Psoas muscle (tissue), 8 donors: ENCODE measurements at places on chromosomes 7 and 10.
A peak's percentile ranks its signal among the peaks of the same experiment; 100 is the strongest.

GRCh38 chr10:92829786-92830377, 18.4 kb upstream of the EXOC6 start:
- no peaks in the 10 kb centered on the region for H3K27me3 ChIP-seq
- no peak overlapping the region for H3K27ac ChIP-seq
- no peak overlapping the region for H3K4me3 ChIP-seq
- H3K4me1 ChIP-seq: peaks cover 14% of the 10 kb centered on the region
- DNase-seq: no peak

GRCh38 chr7:121610243-121610642, 214.1 kb upstream of the FAM3C start:
- no peak overlapping the region for H3K4me3 ChIP-seq
- H3K27ac ChIP-seq: no peak overlapping the region
- no peaks in the 10 kb centered on the region for H3K4me1 ChIP-seq
- no peak for DNase-seq

DNA sequence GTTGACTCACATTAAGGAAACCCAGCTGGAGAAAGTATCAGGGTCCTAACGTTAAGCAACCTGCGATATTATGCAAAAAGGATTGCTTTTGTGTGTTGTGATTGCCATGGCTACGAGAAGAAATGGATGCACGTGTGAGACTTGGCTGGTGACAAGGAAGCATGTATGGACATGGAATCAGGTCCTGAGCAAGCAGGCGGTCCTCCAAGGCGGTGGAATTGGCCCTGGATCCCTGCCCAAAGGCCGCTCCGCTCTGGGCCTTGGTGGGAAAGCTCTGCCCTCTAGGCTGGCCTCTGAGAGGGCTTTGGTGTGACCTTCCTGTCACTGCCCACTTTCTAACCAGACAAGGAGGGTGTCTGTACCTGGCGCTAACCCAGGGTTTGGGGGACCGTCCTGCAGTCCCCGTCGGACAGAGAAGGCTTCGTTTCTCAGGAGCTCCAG, 192.1 kb downstream of the EBF3 start:
- no peak overlapping the region for H3K27ac ChIP-seq
- no peaks in the 10 kb centered on the region for H3K36me3 ChIP-seq
- no peak for DNase-seq
- no peak overlapping the region for H3K4me3 ChIP-seq

DNA sequence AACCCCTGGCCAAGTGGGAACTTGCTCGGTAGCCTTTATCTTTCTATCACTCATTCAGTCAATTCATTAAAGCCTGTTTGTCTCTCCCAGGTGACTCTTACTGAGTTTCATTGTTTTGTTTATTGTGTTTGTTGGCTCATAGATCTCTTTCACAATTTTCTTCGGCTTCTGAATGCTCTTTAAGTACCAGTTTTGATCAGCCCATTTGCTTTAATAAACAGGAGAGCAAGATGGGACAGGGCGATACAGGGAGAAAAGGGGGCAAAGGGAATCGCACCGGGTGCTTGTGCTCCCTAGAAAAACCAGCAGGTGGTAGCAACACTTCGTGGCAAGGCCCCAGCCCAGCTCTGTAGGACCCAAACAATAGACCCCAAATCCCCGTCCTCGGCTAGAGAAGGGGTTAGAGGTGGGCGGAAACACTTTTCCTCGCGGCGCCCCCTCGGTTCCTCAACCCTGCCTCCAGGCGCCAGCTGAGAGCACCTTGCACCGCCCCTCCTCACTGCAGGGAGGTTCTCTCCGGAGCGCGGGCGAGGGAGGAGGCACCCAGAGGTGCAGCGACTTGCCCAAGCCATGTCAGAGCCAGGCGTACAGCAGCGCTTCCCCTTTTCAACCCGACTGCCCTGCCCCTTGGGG, 1.0 kb upstream of the EPHB6 start:
- DNase-seq: peak; percentile 73
- H3K36me3 ChIP-seq: no peaks in the 10 kb centered on the region
- peaks cover 3% of the 10 kb centered on the region for H3K27me3 ChIP-seq
- no peaks in the 10 kb centered on the region for H3K4me1 ChIP-seq
- H3K27ac ChIP-seq: no peak overlapping the region
- peak overlapping the region; percentile 79 for H3K4me3 ChIP-seq

- no peak overlapping the region for H3K4me3 ChIP-seq
- H3K27ac ChIP-seq: no peak overlapping the region
- DNase-seq: no peak
These were observed 162.7 kb upstream of the KMT2E start for GRCh38 chr7:104851268-104851667.

DNA sequence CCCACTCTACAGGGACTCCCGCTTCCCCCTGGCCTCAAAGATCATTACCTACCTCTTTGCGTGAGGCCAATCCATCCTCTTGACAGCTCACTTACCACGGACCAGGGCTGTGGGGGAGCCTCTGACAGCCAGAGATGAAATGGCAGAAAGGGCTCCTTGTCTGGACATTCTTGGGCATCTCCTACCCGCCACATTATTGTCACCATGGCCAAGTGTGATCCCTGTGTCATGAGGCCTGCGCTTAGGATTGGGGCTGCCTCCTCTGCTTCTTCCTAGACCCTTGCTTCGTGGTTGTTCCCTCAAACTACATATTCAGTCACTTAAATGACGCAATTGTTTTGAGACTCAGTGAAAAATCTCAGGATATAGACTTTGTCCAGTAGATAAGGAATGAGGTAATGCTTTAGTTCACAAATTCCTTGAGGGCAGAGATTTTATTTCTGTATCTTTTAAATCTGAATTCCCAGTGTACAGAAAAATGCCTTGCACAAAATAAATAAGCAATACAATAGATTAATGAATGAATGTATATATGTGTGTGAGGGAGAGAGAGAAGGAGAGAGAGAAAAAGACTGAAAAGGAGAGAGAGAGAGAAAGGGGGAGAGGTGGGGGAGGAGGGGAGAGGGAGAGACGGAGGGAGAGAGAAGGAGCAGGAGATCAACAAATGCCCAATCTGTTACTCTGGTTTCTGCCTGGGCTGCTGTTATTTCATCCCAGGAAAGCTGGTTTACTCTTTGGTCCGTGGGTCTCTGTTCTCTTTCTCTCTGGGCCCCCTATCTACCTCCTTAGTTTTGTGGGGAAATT, 159.0 kb downstream of the PLXNA4 start:
- no peaks in the 10 kb centered on the region for H3K27me3 ChIP-seq
- peaks cover 3% of the 10 kb centered on the region for H3K4me1 ChIP-seq
- no peak overlapping the region for H3K4me3 ChIP-seq
- no peak for DNase-seq
- no peak overlapping the region for H3K27ac ChIP-seq
- no peaks in the 10 kb centered on the region for H3K36me3 ChIP-seq

DNA sequence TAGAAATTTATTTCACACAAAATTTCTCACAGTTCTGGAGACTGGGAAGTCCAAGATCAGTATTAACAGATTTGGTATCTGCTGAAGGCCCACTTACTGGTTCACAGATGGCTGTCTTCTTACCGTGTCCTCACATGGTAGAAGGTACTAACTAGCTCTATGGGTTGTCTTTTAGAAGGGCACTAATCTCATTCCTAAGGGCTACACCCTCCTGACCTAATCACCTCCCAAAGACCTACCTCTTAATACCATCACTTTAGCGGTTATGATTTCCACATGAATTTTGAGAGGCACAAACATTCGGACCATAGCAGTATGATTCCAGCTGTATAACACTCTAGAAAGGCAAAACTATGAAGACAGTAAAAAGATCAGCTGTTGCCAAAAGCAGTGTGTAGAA, 8.0 kb downstream of the PNPLA8 start:
- peaks cover 17% of the 10 kb centered on the region for H3K4me1 ChIP-seq
- H3K27me3 ChIP-seq: no peaks in the 10 kb centered on the region
- H3K27ac ChIP-seq: no peak overlapping the region

DNA sequence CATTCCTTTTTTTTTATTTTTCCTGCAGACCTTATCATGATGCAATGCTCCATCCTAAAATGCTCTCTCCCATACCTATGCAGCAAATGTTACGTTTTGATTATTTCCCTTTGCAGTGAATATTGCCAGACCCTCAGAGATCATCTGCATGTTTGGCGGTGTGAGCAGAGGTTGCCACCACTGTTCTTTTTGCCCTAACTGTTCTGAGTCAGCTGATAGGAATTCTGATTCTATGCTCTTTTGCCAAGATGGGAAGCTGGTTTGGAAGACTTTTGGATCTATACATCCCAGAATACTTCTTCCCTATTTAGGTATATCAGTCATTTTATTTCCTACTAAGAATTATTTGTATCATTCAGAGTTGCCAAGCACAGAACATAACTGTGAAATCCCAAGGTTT, 130.5 kb downstream of the KLF6 start:
- no peaks in the 10 kb centered on the region for H3K27me3 ChIP-seq
- no peak for DNase-seq
- no peaks in the 10 kb centered on the region for H3K4me1 ChIP-seq
- no peaks in the 10 kb centered on the region for H3K36me3 ChIP-seq
- no peak overlapping the region for H3K27ac ChIP-seq

DNA sequence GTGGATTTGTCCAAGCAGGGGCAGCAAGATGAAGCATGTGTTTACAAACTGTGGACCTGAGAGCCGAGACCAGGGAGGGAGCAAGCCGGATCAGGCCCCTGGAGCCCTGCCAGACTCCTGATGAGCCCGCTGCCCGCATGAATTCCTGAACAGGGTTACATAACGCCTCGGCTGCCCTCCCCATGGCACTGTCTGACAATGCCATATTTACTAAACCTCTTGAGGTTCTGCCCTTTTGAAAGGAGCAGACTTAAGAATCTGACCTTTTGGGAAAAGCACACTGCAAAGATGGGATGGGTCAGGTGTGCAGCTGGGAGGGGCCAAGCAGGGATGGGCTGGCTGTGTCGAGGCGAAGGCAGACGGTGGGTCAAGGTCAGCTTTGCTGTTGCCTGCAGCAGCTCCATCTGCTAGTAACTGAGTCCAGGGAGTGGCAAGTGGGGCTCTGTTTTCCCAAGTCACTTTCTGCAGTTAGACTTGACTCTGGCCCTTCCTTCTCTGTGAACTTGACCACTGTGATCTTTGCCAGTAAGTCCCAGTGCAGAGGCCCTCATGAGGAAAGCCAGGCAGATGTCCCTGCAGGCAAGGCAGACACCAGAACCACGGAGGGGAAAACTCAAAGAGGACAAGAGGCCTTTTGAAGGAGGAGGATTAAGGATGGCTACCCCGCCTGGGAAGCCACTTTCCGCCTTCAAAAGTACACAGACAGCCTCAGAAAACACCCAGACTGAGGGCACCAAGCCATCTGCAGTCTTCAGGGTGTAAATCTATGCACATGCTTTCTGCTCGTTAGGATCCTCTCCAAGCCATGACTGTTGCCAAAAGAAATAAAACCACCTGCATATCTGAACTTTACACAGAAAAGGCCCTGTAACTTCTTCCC, 175.8 kb downstream of the TNS3 start:
- peaks cover 27% of the 10 kb centered on the region for H3K4me1 ChIP-seq
- H3K36me3 ChIP-seq: no peaks in the 10 kb centered on the region
- H3K27me3 ChIP-seq: no peaks in the 10 kb centered on the region
- peak overlapping the region; percentile 17 for H3K4me3 ChIP-seq
- peak overlapping the region; percentile 65 for H3K27ac ChIP-seq

DNA sequence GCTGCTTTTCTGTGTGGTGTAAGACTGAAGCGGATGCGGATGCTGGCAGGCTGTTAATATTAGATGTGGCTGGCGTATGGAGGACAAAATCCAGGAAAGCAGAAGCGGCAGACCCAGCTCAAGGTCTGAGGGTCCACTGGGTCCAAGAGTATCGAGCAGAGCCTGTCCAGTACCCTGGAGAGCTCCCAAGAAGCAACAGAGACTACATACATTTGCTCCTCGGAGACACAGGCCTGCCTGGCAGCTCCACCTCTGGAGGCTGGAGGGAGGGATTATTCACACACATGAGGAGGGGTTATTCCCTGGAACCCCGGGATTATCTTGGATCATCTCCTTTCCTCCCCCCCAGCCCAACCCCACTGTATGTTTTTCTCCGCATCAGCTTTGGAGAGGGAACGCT, 31.3 kb upstream of the LOXL4 start:
- peaks cover 10% of the 10 kb centered on the region for H3K4me1 ChIP-seq
- H3K4me3 ChIP-seq: no peak overlapping the region
- H3K36me3 ChIP-seq: no peaks in the 10 kb centered on the region

DNA sequence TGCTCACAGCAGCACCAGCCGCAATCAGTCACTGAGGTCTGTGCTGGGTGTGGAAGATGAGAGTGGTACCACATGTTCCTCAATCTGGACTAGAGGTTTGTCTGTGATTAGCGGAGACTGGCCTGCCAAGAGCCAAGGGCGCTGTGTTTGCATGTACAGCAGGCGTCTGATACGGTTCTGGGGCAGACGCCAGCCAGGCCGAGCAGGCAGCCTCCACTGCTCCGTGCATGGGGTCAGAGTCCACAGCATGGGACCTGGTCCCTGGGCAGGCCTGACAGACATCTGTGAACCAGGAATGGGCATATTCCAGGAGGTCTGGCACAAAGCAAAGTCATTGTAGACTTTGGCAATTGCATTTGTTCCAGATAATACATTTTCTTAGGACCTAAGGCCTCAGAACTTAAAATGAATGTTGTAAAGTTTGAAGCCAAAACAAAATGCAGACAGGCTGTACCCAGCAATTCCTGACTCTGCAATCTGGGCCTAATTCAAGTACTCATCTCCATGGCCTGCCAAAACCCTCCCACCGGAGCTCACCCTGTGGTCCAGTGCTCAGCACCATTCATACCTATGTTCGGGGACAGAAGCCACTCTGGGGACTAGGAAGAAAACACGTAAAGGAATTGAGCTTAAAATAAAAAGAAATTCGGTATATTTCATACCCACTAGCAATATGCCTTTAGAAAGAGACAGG, 50.0 kb upstream of the FAM20C start:
- H3K36me3 ChIP-seq: peaks cover 8% of the 10 kb centered on the region
- peak overlapping the region; percentile 9 for H3K27ac ChIP-seq
- no peak overlapping the region for H3K4me3 ChIP-seq
- peak; percentile 68 for DNase-seq
- H3K4me1 ChIP-seq: peaks cover 7% of the 10 kb centered on the region

DNA sequence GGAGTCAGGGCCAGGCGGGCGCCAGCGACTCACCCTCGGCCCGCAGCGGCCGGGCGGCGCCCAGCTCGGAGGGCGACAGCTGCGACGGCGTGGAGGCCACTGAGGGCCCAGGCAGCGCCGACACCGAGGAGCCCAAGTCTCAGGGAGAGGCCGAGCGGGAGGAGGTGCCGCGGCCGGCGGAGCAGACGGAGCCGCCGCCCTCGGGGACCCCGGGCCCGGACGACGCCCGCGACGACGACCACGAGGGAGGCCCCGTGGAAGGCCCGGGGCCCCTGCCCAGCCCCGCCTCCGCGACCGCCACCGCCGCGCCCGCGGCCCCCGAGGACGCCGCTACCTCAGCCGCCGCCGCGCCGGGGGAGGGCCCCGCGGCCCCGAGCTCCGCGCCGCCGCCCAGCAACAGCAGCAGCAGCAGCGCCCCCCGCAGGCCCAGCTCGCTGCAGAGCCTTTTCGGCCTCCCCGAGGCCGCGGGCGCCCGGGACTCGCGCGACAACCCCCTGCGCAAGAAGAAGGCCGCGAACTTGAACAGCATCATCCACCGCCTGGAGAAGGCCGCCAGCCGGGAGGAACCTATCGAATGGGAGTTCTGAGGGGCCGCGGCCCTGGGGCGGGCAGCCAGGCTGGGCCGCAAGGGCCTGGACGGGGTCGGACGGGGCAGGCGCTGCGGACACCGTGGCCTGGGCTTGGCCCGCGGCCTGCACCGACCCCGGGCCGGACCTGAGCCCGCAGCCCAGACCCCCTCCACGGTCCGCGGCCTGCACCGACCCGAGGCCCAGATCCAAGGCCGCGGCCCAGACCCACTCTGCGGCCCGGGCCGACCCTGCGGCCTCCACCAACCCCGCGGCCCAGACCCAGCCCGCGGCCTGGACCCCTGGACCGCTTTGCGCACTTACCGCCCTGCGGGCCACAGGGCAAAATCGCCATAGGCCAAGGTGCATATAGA, 37.9 kb upstream of the SH2B2 start:
- peaks cover 16% of the 10 kb centered on the region for H3K36me3 ChIP-seq
- no peaks in the 10 kb centered on the region for H3K4me1 ChIP-seq
- no peaks in the 10 kb centered on the region for H3K27me3 ChIP-seq
- H3K27ac ChIP-seq: no peak overlapping the region
- no peak overlapping the region for H3K4me3 ChIP-seq
- DNase-seq: no peak
